ENCODE measurements at places on chromosomes 4 and X. TPM values are rescaled to one million over a fixed set of nuclear protein-coding genes. Genes with fewer than 3 reads are reported as not detected.

The GUCY1B1 gene
- 0.26 TPM for total RNA-seq

The EPHA5 gene
- total RNA-seq: not detected

The RAB41 gene
- not detected for total RNA-seq

The EXOC1L gene
- not detected for total RNA-seq

The FHIP1A gene
- total RNA-seq: not detected

The KLKB1 gene
- total RNA-seq: not detected

Measured in activated T-helper 1 cell treated with anti-CD3 and anti-CD28 coated beads, Interleukin-12 subunit alpha, Interleukin-12 subunit beta, Interleukin-2, Interleukin-4 antibody, amounts not matched to agents 30 ng/mL and 10 ng/mL and 1 ng/mL, durations not matched to agents 14 hours and 24 hours and 36 hours (primary cell).